T-helper 2 cell treated with Interferon-gamma antibody and Interleukin-4, amounts not matched to agents 5 μg/mL and 100 μg/mL, for 36 hours (primary cell): ENCODE measurements at places on chromosomes 5 and 9.

GRCh38 chr9:83920469-83920926, 734 bp downstream of the KIF27 start:
- DNase-seq, result no peak

DNA sequence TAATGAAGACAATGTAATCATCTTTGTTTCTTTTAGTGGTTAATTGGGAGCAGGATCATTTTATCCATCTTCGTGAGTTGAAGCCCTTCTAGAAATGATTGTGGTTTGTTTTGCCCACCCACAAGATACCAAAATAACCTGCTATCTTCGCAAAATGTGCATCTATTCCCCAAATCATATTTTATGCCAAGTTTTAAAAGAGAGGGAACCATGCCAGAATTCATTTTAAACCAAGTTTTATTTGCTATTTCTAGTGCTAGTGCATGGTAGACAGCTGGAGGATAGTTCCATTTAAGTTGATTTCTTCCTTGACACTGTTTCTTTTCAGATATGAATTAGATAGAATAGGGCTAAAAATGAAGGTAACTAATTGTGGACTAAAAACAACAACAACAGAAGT, 104.2 kb downstream of the RAB3C start:
- no peak for DNase-seq

GRCh38 chr9:128702949-128703615, 779 bp downstream of the PKN3 start:
- peak; percentile 23 for DNase-seq

DNA sequence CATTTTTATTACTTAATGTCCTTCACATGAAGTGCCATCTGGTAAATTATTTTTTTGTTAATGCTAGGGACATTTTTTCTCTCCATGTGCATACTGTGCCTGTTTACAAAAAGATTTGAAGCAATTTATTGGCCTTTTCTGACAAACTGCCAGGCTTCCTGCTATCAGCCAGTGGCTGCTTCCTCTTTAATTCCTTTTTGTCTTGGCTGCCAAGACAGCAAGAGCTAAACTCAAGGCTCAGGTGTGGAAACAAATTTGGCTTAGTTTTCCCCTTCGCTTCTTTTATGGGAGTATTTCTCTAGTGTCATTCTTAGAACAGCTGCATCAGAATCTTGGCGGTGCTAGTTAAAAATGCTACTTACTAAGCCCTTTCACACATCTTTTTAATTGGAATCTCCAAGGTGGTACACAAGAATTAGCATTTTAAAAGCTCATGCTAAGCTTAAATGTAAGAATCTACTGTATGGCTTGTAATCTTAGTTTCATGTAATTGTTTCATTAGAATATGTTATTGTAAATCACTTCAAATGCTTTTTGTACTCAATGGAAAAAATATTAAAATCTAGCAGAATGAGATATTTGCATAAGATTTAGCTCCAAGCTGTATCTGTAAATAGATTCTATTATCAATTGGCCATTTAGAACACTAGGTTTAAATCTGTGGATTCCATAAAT, 134.2 kb upstream of the RASGRF2 start:
- DNase-seq, result no peak

DNA sequence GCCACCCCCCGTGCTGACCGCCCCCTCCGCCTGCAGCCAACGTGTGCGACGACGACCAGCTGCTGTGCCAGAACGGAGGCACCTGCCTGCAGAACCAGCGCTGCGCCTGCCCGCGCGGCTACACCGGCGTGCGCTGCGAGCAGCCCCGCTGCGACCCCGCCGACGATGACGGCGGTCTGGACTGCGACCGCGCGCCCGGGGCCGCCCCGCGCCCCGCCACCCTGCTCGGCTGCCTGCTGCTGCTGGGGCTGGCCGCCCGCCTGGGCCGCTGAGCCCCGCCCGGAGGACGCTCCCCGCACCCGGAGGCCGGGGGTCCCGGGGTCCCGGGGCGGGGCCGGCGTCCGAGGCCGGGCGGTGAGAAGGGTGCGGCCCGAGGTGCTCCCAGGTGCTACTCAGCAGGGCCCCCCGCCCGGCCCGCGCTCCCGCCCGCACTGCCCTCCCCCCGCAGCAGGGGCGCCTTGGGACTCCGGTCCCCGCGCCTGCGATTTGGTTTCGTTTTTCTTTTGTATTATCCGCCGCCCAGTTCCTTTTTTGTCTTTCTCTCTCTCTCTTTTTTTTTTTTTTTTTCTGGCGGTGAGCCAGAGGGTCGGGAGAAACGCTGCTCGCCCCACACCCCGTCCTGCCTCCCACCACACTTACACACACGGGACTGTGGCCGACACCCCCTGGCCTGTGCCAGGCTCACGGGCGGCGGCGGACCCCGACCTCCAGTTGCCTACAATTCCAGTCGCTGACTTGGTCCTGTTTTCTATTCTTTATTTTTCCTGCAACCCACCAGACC, 80.2 kb downstream of the NTNG2 start:
- DNase-seq, result peak; percentile 14

- no peak for DNase-seq
These were observed 34.4 kb upstream of the PALM2AKAP2 start for GRCh38 chr9:109745335-109746283.

DNA sequence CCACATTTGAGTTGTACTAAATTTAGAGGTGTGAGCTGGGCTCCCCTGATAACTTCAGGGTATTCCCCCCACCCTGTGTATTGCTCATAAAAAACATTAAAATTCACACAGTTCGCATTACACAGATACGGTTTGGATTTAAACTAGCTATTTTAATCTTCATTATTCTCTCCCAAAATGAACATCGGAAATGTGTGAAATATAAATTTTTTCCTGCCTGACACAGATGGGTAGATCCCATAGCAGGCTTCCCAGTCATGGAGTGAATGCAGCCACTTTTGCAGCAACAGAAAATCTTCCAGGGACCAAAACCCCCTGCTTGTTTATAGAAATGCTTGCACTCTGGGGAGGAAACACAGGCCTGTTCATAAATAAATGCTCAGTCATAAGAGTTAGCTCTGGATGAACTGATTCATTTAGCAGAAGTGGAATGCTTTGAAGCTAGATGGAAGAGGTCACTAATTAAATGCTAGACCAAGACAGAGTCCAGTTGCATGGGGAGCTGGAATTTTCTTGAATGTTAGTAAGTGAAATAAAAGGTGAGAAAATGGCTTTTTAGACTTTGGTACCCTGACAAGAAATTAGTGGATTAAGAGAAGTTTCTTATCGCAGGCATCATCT, 115.6 kb downstream of the PDE8B start:
- DNase-seq, result no peak

DNA sequence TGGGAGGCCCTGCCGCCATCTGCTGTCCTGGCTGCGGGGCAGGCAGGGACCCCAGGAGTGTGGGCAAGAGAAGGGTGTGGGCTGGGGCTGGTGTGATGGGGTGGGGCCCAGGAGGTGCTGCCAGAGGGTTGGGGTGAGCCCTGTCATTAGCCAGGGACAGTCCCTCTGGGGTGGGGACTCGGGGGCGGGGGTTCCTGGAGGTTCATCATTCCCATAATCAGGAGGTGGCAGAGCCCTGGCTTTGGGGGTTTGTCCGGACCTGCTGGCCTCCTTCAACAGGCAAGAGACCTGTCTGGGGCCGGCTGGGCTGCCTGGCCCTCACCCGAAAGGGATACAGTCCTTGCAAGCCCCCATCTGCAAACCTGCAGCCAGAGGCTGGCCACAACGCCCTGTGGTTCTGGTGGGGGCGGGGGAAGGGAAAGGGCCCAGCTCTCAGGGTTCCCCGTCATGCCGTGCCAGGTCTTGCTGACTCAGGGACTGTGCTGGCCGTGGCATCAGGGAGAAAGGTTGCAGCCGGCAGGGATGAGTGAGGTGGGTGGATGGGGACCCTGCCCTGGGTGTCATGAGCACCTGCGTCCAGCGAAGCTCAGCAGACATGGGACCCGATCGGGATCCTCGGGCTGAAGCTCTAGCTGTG, 65.2 kb downstream of the MRPL36 start:
- DNase-seq, result no peak

- no peak for DNase-seq
These were observed 1163.4 kb upstream of the CDH6 start for GRCh38 chr5:30030101-30030500.

- DNase-seq, result no peak
These were observed 153.5 kb downstream of the SLC28A3 start for GRCh38 chr9:84187090-84187489.
